ENCODE measurements at places on chromosomes 5 and 9.
A peak's percentile ranks its signal among the peaks of the same experiment; 100 is the strongest.

DNA sequence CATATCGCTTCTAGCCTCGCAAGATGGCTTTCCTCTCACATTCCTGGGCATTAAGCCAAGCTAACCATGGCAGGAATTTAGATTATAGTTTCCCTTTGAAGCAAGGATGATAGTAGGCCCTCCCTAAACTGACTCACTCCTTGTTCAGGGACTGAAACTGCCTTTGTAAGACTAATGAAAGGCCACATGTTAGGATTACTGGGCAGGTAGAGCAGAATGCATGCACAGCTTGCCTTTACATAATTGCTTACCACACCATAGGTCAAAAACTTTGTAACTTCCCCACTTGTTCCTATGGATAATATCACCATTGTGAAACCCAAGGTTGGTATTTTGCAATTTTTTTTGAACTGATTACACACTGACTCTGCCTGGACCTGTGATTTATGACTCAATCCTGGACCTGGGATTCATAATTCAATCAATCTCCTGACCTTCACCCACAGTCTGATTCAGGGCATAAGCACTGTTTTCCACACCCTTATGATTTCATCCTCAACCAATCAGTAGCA, 41.0 kb upstream of the PRDM9 start:
- no peak for DNase-seq

DNA sequence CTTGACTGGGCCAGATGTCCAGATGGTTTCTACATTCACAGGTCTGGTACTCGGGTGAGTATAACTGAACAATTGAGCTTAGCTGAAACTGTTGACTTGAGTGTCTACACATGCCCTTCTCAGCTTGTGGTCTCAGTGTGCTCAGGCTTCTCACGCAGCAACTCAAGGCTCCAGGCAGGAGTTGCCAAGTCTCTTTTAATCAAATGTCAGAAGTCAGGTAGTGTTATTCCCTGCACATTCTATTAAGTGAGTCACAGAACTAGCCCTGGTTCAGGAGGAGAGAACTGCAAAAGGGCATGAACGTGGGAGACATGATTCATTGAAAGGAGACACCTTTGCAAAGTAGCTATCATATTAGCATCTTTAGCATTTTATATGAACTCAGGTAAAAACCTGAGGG, 199.3 kb upstream of the ACTBL2 start:
- DNase-seq, result no peak

- no peak for DNase-seq
Observed at GRCh38 chr5:138490648-138491283, 25.5 kb downstream of the EGR1 start.

DNA sequence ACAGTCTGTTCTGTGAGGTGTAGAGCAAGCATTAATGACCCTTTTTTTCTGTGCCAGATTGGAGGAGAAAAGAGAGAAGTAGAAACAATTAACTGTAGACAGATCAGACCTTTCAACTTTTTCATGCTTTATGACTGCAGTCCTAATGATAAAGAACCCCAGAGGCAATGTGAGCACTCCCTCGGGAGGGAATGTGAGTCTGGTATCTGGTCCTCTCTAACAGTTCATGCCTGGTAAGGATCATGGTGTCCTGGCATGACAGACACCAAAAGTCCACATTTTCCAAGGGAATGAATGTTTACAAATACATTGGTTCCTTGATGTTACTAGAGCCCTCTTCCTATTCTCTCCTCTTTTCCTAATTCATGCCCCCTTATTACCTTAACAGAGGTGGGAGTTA, 70.3 kb downstream of the MTAP start:
- DNase-seq, result no peak

DNA sequence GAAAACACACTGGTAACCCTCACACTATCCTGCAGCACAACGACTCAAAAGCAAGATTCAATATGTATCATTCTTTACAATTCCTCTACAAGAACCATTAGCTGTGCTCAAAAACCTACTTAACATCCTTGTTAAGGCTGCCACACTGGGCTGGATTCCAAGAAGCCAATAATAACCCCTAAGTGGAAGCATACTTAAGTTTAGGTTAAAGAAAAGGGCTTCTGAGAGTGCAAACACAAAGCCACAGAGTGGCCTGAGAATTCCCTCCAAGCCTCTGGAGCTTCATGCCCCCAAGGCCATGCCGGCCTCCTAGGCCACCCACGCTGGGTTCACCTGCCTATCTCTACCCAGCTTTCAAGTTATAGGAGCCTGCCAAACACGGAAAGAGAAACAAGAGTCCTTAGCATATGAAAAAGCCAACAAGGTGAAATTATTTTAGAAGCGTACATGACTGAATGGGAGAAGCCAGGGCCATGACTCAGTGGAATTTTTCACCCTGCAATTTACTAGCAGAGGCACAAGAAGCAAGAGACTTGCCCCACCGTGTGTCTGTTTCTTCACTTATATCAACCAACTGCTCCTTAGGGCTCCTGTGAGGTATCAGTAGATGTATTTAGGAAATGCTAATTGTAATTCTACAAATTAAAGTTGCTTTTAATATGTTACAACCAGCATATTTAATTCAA, 293.0 kb downstream of the SPOCK1 start:
- DNase-seq, result peak; percentile 41

- DNase-seq, result peak; percentile 19
Observed at GRCh38 chr9:137619240-137620047, 639 bp downstream of the EHMT1 start.

- no peak for DNase-seq
Observed at GRCh38 chr5:156394642-156395305, 67.8 kb downstream of the SGCD start.
